ENCODE measurements at places on chromosomes 5 and 9.

DNA sequence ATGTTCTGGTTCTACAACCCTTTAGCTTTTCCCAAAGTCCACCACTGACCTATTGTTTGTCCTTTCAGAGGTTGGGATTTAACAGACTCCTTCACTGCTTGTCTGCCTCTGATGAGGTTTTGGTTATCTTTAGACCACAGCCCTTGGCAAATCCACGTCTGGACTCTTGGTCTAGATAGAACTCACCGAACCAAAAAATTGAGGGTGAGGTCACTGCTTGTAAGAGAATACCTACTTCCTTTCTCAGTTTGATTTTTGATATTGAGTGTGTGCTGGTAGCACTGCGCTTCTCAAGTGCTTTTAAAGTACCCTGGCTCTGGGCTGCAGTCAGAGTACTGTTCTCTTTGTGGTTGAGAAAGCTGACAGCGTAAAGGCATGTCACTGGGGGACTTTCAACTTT is 61.7 kb downstream of the JMY start:
- H3K27ac ChIP-seq: no peak overlapping the region
- no peak overlapping the region for H3K4me3 ChIP-seq
- no peaks in the 10 kb centered on the region for H3K27me3 ChIP-seq
- H3K4me1 ChIP-seq: peaks cover 6% of the 10 kb centered on the region
- no peak for DNase-seq

DNA sequence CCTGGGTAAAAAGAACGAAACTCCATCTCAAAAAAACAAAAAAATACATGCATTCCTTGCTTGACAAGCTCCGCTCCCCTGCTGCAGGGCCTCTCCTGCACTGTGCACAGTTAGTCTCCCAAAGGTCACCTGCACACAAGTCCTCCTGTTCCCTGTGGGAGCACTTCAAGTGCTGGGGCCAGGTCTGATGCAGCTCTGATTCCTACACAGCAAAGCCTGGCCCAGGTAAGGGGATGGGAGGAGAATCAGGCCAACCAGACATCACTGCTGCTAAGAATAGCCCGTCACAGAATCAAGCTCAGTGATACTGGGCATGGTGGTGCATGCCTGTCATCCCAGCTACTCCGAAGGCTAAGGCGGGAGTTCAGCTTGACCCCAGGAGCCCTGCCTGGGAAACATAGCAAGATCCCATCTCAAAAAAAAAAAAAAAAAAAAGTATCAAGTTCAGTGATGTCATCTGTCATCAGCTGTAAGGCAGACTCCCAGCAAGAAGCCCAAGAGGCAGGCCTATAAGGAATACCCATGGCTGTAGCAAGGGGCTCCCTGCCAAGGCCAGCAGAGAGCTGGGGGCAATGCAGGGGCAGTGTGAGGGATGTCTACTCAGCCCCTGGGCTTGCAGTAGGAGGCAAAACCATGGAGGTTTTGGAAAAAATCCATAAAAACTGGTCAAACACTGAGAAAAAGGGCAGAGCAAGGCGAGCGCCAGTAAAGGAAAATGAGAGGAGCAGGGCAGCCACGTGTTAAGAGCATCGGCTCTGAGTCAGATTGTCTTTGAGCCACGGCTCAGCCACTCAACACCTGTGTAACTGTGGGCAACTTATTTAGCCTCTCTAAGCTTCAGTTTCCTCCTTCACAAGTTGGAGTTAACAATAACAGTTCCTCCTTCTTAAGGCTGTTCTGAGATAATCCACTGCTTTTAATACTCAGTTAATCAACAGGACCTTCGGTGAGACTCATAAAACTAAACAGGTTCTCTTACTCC is 3.2 kb downstream of the TPM2 start:
- H3K27ac ChIP-seq: no peak overlapping the region
- no peak overlapping the region for H3K4me3 ChIP-seq
- H3K27me3 ChIP-seq: no peaks in the 10 kb centered on the region
- no peak for DNase-seq

DNA sequence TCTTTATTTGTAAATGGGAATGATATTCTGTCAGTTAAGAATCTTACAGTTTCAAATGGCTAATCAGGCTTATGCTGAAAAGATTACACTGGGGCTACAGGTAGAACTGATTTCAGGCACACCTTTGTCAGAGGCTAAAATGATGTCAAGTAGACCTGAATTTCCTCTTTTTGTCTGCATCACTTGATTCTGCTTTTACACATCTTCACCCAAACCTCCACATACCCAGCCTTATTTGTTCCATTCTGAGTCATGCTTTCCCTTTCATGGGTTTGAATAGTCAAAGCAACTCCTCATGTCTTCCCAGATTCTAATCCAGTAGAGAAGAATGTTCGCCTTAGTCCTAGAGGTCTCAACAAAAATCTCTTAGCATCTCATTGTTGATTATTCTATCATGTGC is 156.4 kb downstream of the CWC27 start:
- peaks cover 6% of the 10 kb centered on the region for H3K4me1 ChIP-seq
- H3K36me3 ChIP-seq: peaks cover 32% of the 10 kb centered on the region
- no peak for DNase-seq
- no peaks in the 10 kb centered on the region for H3K27me3 ChIP-seq
- H3K4me3 ChIP-seq: no peak overlapping the region

- H3K4me1 ChIP-seq: peaks cover 3% of the 10 kb centered on the region
- DNase-seq: no peak
- H3K27ac ChIP-seq: no peak overlapping the region
- peaks cover 44% of the 10 kb centered on the region for H3K27me3 ChIP-seq
- H3K36me3 ChIP-seq: no peaks in the 10 kb centered on the region
Measured at GRCh38 chr9:8858596-8859161, 1059.1 kb upstream of the DMAC1 start.

DNA sequence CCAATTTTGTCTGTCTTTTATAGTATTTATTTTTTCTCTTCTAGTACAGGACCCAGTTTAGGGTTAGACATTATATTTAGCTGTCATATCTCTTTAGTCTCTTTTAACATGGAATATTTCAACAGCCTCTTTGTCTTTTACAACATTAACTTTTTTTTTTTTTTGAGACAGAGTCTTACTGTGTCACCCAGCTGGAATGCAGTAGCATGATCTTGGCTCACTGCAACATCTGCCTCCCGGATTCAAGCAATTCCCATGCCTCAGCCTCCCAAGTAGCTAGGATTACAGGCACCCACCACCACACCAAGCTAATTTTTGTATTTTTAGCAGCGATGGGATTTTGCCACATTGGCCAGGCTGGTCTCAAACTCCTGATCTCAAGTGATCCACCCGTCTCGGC is 90.1 kb downstream of the ADAMTS6 start:
- H3K4me1 ChIP-seq: no peaks in the 10 kb centered on the region
- no peak overlapping the region for H3K4me3 ChIP-seq
- DNase-seq: no peak

DNA sequence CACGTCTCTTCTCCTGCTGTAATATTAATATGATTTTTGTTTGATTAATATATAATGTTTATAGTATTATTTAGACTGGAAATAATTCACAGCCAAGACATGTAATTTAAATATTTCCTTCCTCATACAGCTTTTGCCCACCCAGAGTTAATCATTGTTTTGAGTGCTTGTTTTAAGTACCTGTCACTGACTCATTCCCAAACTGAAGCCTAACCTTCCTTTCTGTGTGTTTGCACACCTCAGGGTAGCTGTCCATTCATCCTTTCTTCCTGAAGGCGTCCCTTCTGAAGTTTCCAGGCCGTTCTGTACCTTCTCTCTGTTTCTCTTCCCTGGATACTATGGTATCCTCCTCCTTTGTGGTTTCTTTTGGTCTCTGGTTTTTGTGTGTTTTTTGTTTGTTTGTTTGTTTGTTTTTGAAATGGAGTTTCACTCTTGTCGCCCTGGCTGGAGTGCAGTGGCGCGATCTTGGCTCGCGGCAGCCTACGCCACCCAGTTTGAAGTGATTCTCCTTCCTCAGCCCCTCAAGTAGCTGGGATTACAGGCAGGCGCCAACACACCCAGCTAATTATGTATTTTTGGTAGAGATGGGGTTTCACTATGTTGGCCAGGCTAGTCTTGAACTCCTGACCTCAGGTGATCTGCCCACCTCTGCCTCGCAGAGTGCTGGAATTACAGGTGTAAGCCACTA is 312.4 kb downstream of the DOCK8 start:
- H3K4me1 ChIP-seq: no peaks in the 10 kb centered on the region
- H3K4me3 ChIP-seq: no peak overlapping the region

GRCh38 chr5:158599157-158599556 is 500.6 kb downstream of the EBF1 start:
- H3K4me3 ChIP-seq: no peak overlapping the region
- H3K27me3 ChIP-seq: no peaks in the 10 kb centered on the region
- DNase-seq: no peak

GRCh38 chr9:113508111-113508749 is 44.7 kb downstream of the RGS3 start:
- no peak for DNase-seq
- no peak overlapping the region for H3K27ac ChIP-seq
- H3K27me3 ChIP-seq: no peaks in the 10 kb centered on the region
- H3K36me3 ChIP-seq: no peaks in the 10 kb centered on the region
- no peak overlapping the region for H3K4me3 ChIP-seq
- H3K4me1 ChIP-seq: peaks cover 60% of the 10 kb centered on the region

GRCh38 chr5:157518963-157519362 is 56.6 kb downstream of the ADAM19 start:
- peaks cover 71% of the 10 kb centered on the region for H3K36me3 ChIP-seq
- no peaks in the 10 kb centered on the region for H3K27me3 ChIP-seq
- peaks cover 45% of the 10 kb centered on the region for H3K4me1 ChIP-seq
- peak overlapping the region; percentile 61 for H3K27ac ChIP-seq

- no peak for DNase-seq
- H3K27ac ChIP-seq: no peak overlapping the region
- no peaks in the 10 kb centered on the region for H3K4me1 ChIP-seq
Measured at GRCh38 chr5:152412129-152412528, 7.0 kb upstream of the NMUR2 start.

DNA sequence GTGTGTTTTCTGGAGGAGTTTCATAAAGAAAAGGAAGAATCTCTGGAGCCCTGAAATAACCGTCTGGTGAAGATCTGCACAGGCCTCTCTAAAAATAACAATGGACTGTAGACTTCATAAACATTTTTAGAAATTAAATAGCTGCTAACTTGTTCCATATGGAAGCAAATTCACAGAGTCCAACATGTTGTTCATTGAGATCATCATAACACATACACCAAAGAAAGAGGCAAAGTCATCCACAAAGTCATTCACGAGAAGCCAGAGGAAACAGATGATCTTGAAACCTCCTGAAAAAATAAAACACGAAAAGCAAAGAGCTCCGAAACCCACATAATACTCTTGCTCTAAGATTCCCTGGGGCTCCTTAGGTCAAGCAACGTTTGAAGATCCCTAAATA is 347.8 kb downstream of the EFNA5 start:
- no peak overlapping the region for H3K27ac ChIP-seq
- DNase-seq: no peak
- H3K4me3 ChIP-seq: no peak overlapping the region

GRCh38 chr9:278651-279050 is 64.0 kb downstream of the DOCK8 start:
- H3K4me3 ChIP-seq: no peak overlapping the region
- DNase-seq: peak; percentile 78
- H3K4me1 ChIP-seq: peaks cover 37% of the 10 kb centered on the region

- no peaks in the 10 kb centered on the region for H3K27me3 ChIP-seq
- H3K4me3 ChIP-seq: no peak overlapping the region
- no peak for DNase-seq
- no peaks in the 10 kb centered on the region for H3K36me3 ChIP-seq
- H3K4me1 ChIP-seq: no peaks in the 10 kb centered on the region
- H3K27ac ChIP-seq: no peak overlapping the region
Measured at GRCh38 chr9:136856541-136857141, 4.5 kb downstream of the MAMDC4 start.

DNA sequence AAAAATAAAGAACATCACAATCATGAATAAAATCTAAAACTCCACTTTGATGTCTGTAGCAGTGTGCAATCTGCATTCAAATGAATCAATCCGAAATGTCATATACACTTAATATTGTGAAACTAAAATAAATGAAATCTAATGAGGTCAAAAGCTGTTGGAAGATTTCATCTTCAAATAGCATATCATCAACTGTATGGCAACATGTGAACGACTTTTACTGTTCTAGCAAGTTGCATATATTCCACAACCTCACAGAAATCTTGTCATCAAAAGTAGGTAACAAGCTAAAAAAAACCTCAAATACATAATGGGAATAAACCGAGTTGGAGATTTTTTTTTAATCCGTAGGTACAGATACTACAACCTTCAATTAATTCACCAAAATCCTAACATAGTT is 1.2 kb downstream of the PTBP3 start:
- H3K4me3 ChIP-seq: peak overlapping the region; percentile 93
- DNase-seq: no peak
- H3K4me1 ChIP-seq: peaks cover 48% of the 10 kb centered on the region
- peaks cover 24% of the 10 kb centered on the region for H3K36me3 ChIP-seq
- H3K27ac ChIP-seq: peak overlapping the region; percentile 91

- no peak overlapping the region for H3K4me3 ChIP-seq
- H3K36me3 ChIP-seq: no peaks in the 10 kb centered on the region
- no peak for DNase-seq
- H3K27ac ChIP-seq: no peak overlapping the region
- peaks cover 5% of the 10 kb centered on the region for H3K27me3 ChIP-seq
Measured at GRCh38 chr5:111170279-111170678, 53.9 kb upstream of the CAMK4 start.

GRCh38 chr9:115794921-115795475 is 358.6 kb upstream of the PAPPA start:
- H3K4me1 ChIP-seq: no peaks in the 10 kb centered on the region
- no peaks in the 10 kb centered on the region for H3K27me3 ChIP-seq
- DNase-seq: no peak
- H3K36me3 ChIP-seq: no peaks in the 10 kb centered on the region

DNA sequence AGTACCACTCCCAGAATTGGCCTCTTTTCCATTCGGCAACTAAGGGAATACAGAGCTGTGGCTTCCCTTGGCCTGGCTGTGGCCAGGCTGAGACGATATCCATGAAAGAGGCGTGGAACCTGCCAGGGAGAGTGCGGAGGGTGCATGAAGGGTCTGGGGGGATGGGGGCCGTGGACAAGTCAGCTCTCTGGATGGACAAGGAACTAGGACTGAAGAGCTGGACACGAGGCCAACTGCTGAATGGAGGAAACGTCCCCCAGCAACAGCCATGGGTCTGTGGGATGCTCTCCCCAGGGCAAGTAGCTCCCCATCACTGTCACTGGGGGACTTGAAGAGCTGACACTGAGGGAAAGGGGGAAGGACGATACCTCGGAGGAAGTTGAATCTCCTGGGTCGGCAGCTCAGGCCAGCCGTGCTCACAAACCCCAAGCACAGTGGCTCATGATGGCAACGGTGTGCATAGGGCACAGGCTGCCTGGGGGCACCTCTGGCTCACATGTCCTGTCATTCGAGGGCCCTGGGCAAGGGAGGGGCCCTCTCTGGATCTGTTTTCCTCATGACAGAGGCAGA is 4.1 kb upstream of the OLFM1 start:
- H3K4me3 ChIP-seq: no peak overlapping the region
- peaks cover 18% of the 10 kb centered on the region for H3K27me3 ChIP-seq
- H3K4me1 ChIP-seq: peaks cover 3% of the 10 kb centered on the region
- DNase-seq: no peak
- H3K36me3 ChIP-seq: no peaks in the 10 kb centered on the region

DNA sequence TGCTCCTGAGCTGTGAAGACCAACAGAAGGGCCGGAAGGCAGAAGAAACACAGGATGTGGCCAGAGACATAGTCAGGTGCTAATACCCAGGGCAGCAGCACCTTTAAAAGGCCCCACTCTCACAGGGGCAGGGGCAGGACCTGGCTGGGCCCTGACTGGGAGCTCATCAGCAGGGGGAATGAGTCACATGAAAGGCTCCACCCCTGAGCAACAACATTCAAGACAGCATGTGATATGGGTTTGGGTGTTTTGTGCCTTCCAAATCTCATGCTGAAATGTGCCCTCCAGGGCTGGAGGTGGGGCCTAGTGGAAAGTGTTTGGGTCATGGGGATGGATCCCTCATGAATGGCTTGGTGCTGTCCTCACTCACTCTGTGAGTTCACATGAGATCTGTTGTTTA is 181.7 kb downstream of the ERCC6L2 start:
- H3K36me3 ChIP-seq: no peaks in the 10 kb centered on the region
- H3K27ac ChIP-seq: no peak overlapping the region
- H3K4me1 ChIP-seq: peaks cover 10% of the 10 kb centered on the region
- H3K4me3 ChIP-seq: no peak overlapping the region
- H3K27me3 ChIP-seq: peaks cover 2% of the 10 kb centered on the region

Data from activated CD8-positive, alpha-beta T cell treated with anti-CD3 and anti-CD28 coated beads, Interleukin-2, amount 10 ng/mL, durations not matched to agents 7 days and 5 days (primary cell).